A549 (cell line): ENCODE measurements at places on chromosomes 13 and 19. TPM values are rescaled to one million over a fixed set of nuclear protein-coding genes. Genes with fewer than 3 reads are reported as not detected.

GRCh38 chr19:45211751-45212381, 33.3 kb downstream of the BLOC1S3 start:
- no peak for DNase-seq

DNA sequence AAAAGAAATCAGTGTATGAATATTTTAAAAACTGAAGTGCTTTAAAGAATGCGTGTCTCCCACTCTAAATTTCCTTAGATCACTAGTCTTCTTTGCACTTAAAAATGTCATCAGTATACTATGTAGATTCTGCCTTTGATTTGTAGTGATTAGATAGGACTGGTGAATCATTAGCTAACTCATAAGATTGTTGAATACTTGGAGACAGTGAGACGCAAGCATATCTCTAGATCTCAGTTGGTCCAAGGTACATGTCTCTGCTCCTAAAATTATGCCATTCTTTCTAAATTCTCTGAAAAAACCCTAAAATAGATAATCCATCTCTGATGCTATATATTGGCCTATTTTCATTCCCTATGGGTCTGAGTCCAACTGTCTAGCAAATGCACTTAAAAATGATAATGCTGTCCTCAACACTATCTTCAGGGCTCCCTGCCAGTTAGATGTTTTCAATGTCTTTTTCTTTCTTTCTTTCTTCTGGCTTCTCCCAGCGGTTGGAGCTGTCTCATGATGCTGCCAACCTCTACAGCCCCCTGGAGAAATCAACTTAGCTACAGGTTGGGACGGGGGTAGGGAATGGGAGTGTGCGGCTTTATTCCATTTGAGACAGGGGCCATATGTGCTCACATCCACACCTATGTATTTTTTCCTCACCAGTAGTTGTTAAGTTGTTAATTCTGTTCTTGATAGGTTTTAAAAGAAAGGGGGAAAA, 301.0 kb downstream of the NDFIP2 start:
- DNase-seq, result no peak

- no peak for DNase-seq
These were observed 691.0 kb upstream of the SGCG start for GRCh38 chr13:22489771-22490170.

GRCh38 chr13:76874479-76874878, 11.7 kb downstream of the KCTD12 start:
- DNase-seq, result no peak

- DNase-seq, result no peak
These were observed 543 bp downstream of the PSMC4 start for GRCh38 chr19:39971380-39972035.

- DNase-seq, result peak; percentile 87
These were observed 8.7 kb upstream of the INSL3 start for GRCh38 chr19:17829855-17830566.

GRCh38 chr19:33815380-33816340, 19.0 kb downstream of the KCTD15 start:
- no peak for DNase-seq

DNA sequence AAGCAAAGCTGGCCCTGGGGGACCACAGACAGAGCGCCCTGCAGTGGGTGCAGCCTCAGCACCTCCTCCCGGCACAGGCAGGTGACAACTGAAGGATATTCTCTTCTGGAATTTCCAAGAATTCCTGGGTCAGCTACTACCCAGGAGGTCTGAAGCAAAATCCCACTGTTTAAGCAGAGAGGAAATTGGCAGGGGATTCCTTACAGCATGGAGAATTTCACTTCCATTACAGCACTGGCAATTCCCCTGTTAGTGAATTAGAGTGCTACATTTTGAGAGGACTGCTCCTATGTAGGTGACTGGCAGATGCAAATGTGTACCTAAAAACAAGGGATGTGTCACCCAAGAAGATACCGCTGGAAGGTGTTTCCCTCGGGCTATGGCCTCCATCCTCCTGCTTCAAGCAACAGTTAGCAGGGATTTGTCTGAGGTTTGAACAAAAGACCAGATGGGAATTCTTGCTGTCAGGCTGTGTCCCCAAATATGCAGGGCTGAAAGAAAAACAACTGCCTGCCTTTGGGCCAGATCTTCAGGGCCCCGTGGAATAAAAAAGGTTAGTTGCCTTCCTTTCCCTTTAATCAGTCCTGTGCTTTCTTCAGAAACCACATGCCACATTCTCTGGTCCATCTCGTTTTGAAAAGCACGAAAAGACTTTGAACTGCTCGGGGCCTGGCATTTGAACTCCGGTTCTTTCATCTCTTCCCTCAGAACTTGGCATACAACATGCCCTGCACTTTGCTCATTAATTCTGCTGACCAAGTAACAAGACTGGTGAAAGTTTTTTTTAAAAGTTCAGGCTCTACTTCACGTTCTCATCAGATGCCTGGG, 296.4 kb downstream of the DNAJC15 start:
- no peak for DNase-seq

DNA sequence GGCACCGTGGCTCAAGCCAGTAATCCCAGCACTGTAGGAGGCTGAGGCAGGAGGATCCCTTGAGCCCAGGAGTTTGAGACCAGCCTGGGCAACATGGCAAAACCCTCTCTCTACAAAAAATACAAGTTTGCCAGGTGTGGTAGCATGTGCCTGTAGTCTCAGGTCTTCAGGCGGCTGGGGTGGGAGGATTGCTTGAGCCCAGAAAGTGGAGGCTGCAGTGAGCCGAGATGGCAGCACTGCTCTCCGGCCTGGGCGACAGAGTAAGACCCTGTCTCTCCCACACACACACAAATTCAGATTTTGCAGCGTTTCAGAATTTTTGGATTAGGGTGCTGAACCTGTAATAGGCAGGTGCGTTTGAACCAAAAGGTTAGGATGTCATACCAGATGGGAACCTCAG, 2.2 kb downstream of the RPS11 start:
- DNase-seq, result no peak

DNA sequence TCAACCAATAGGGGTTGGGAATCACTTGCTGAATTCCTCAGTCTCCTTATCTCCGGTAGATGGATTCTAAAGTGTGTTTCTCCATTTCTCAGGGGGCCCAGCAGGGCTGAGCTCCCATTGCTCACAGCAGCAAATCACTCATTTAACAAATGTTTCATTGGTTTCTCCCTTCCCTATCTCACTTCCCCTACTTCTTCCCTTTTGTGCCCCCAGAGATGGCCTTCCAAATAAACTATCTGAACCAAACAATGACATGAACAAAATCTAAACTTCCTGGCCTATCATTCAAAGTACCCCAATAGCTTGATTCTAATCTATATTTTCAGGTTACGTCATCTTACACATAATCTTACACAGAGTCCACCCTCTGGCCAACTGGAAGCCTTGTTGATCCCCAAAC, 60.4 kb downstream of the DLEU7 start:
- DNase-seq, result no peak

CLDN10 gene
- polyA plus RNA-seq, result 0.12 to 0.18 TPM in 2 of 3 replicates, not detected in the other

TRIM13 gene
- 10.2 to 12.5 TPM (median 10.9 TPM) in 3 replicates for polyA plus RNA-seq

PLPPR2 gene
- 8.6 to 12.3 TPM (median 9.7 TPM) in 3 replicates for polyA plus RNA-seq

ZNF146 gene
- polyA plus RNA-seq, result 157 to 197 TPM (median 162 TPM) in 3 replicates

NKG7 gene
- polyA plus RNA-seq, result not detected in 3 replicates

LGALS14 gene
- polyA plus RNA-seq, result not detected in 3 replicates
